ENCODE measurements at places on chromosomes 6 and 20. TPM values are rescaled to one million over a fixed set of nuclear protein-coding genes. Genes with fewer than 3 reads are reported as not detected.

KIAA1755 gene
- not detected for total RNA-seq

ADGB gene
- total RNA-seq = not detected

BAG2 gene
- total RNA-seq = 9.4 TPM

RFX6 gene
- not detected for total RNA-seq

ABHD12 gene
- 28.7 TPM for total RNA-seq

DNA sequence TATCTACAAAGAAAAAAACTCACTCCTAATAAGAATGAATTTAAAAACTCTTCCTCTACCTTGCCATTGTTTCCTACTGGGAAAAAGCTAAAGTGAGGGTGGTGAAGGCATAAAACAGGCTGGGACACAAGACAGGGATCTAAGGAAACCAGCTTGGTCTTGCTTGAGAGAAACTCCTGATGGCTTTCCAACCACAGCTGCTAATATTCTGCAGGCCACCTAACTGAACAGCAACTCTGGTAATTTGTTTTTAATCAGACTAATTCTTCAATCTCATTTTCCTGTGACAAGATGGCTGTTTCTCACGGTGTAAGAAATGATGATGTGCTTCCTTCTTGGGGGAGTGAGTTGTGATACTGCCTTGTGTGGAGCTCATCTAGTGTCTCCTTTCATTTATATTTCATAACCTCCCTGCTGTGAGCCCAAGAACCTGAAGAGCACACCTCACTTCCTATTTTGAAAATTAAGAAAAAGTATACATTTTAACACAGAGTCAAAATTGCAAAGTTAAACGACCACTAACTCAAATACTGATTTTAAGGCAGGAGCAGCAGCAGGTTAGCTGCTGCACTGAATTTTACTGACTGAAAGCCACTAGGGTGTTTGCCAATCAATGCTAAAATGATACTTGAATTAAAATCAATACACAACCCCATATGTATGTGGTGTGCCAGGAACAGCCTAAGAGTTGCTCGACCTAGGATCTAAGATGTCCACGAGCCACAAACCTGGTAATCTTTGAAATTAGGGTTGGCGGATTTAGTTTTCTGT, 58.0 kb downstream of the BACH2 start:
- DNase-seq = no peak

GRCh38 chr6:167134448-167135328, 11.8 kb downstream of the CCR6 start:
- DNase-seq = no peak

- DNase-seq = no peak
Measured at GRCh38 chr6:25016014-25016720, 80.4 kb upstream of the RIPOR2 start.

GRCh38 chr6:163720460-163721235, 306.1 kb downstream of the QKI start:
- no peak for DNase-seq

- DNase-seq = no peak
Measured at GRCh38 chr6:82251942-82252341, 4.4 kb upstream of the IBTK start.

DNA sequence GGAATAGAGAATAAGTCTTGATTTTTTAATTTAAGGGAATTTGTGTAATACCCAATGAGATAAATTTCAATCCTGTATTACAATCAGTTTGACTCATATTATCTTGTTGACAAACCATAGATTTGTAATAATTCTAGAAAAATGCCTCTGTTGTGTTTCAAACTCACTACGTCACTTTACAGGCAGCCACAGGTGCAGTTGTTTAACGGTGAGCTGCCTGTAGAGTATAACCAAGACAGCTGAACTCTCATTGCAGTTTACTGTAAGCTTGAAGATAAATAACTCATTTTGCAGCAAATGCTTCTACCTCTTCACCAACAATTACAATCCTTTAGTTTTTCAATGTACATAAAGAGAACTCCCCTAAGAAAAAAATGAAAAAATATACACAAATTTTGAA, 114.3 kb downstream of the PRKN start:
- DNase-seq = no peak

GRCh38 chr20:48897305-48898010, 24.1 kb upstream of the ARFGEF2 start:
- DNase-seq = no peak

DNA sequence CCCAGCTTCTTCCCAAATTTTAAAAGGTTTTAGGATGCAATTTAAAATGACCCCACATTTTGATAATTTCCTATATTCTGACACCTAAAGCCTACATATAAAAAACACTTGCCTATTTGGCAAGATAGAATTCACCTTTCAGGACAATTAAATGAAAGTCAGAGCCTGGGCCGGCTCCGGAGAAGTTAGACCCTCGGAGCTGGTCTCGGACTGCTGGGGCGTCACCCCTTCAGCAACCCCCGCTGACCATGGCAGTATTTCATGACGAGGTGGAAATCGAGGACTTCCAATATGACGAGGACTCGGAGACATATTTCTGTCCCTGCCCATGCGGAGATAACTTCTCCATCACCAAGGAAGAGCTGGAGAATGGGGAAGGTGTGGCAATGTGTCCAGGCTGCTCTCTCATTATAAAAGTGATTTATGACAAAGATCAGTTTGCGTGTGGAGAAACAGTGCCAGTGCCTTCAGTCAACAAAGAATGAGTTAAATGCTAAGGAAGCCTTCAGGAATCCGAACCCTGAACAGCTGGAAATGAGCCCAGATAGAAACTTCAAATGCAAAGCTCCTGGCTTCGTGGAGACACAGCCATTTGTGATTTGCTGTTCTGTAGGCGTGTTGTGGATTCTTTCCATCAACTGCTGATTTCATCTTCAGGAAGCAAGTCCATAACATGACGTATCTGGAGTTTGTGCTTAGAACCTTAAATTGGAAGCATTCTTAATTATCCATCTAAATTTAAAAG, 16.0 kb downstream of the TCFL5 start:
- DNase-seq = no peak

DNA sequence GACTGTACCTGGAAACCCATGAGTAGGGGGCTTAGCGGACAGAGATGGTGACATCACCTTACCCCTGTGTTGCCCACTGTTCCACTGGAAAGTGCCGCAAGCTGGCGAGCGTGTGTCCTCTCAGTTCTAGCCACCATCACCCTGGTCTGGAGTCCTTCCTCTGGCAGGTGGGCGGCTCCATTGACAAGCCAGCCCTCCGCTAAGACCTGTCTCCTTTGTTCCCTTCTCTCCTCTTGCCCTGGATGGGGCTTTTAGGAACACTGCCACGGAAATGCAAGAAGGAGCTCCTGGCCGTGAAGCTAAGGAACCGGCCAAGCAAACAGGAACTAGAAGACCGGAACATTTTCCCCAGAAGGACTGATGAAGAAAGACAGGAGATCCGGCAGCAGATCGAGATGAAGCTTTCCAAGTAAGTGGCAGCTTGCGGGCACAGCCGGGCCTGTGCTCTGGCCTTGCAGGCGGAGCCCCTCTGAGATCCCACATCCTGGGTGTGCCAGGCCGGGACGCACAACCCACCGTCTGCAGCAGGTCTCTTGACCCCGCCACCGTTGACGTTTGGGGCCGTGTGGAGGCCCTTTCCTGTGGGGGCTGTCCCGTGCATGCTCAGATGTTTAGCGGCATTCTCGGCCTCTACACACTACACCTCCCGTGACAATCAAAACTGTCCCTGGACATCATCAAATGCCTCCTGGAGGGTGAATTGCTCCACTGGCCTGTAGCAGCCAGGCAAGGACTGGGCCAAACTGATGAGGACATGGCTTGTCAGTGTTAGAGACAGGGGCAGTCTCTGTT, 127.5 kb downstream of the SYCP2 start:
- DNase-seq = no peak

GRCh38 chr6:31966997-31967925, 4.7 kb downstream of the DXO start:
- no peak for DNase-seq

- no peak for DNase-seq
Measured at GRCh38 chr6:117600008-117600743, 2.1 kb downstream of the GOPC start.

DNA sequence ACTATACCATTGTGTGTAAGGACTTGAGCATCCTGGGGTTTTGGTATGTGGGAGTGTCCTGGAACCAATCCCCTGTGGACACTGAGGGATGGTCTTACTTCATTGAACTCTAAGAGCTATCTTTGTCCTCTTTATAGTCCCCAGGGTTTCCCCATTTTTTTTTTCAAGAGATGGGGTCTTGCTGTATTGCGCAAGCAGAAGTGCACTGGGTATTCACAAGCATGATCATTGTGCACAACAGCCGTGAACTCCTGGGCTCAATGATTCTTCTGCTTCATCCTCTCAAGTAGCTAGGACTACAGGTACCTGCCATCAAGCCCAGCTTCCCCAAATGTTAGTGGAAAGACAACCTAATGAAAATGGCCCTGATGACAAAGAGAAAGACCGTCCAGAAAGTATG, 2.2 kb upstream of the ASCC3 start:
- no peak for DNase-seq

DNA sequence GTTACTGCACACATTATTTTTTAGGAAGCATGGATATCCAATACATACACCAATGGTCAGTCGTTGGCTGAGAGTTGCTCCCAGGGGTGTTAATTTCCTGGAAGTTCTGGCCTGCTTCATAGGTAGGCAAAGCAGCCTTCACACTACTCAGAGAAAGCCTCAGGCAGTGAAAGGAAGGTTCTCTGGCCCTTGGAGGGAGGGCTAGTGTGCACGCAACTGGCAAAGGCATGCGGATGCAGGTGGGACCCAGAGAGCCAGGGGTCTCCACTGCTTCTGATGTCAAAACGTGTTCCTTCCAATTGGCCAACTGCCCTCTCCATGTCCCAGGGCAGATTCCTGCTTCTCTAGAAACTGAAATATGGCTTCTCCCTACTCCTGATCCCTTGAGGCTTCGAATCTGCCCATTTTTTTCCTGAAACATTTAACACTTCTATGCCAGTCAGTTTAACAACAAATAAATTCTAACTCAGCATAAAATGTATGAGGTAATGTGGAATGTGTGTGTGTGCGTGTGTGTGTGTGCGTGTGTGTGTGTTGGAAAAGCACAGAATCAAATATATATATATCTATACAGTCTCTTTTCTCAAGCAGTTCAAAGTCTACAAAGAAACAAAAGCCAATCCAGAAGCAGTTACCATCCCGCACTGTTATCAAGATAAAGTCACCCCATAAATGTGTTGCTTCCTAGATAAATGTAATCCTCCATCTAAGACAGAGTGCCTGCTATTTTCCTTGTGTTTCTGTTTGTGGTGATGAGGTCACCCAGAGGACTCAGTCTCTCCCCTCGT, 94.0 kb upstream of the HIVEP1 start:
- DNase-seq = no peak

- no peak for DNase-seq
Measured at GRCh38 chr6:158808941-158809678, 10.1 kb downstream of the EZR start.

DNA sequence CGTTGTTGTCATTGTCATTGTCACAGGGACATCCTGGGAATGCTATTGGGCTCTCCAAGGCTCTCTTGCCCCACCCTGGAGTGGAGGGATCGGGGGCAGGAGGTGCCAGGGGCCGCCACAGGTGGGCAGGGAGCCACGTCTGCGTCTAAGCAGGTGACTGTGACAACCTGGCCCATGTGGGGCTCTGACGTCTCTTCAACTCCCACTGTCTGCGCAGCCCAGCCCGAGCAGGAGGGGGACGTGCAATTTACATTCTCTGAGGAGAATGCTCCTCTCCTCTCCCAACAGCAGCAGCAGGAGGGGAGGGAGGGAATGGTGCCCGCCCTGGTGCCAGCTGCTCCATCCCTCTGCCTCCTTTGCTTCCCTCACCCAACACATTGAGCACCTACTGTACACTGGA, 50.1 kb downstream of the GRM4 start:
- DNase-seq = no peak

DNA sequence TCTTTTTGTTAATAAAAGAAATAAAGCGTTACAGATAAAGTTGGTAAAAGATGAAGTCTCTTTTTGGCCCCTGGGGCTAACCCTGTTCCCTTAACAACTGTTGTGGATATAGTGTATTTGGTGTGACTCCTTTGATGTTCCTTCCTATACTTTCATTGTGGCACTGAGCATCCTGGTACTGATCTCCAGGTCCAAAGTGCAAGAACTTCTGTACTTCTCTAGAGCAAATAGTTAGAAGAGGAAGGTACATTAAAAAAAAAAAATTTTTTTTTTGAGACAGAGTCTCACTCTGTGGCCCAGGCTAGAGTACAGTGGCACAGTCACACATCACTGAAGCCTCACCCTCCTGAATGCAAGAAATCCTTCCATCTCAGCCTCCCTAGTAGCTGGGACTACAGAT, 6.2 kb downstream of the POFUT1 start:
- DNase-seq = no peak

GRCh38 chr20:9635750-9636149, 121.4 kb downstream of the LAMP5 start:
- DNase-seq = no peak

GRCh38 chr6:88662163-88662580, 301.2 kb downstream of the RNGTT start:
- no peak for DNase-seq

DNA sequence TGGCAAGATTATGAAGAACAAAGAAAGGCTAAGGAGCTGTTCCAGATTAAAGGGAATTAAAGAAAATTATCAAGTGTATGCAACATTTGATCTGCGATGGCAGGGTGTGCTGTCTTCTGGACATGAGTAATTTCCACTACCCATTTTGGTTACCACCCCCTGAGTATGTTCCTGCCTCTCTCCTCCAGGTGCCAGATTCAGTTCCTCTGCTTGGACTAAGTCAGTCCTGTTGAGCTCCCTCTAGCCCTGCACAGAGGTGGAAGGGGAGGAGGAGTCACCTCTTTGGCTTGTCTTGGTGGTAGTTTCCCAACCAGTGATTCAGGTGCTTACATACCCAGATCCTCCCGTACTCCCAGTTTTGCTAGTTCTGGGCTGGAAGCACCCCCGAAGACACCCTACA, 22.2 kb upstream of the SNRPB2 start:
- no peak for DNase-seq

- no peak for DNase-seq
Measured at GRCh38 chr6:37041521-37041920, 36.1 kb downstream of the FGD2 start.

GRCh38 chr6:11007715-11008608, 36.1 kb downstream of the ELOVL2 start:
- DNase-seq = no peak

- no peak for DNase-seq
Measured at GRCh38 chr20:24096864-24097450, 108.4 kb upstream of the GGTLC1 start.
